ENCODE measurements at places on chromosomes 5 and 9.

DNA sequence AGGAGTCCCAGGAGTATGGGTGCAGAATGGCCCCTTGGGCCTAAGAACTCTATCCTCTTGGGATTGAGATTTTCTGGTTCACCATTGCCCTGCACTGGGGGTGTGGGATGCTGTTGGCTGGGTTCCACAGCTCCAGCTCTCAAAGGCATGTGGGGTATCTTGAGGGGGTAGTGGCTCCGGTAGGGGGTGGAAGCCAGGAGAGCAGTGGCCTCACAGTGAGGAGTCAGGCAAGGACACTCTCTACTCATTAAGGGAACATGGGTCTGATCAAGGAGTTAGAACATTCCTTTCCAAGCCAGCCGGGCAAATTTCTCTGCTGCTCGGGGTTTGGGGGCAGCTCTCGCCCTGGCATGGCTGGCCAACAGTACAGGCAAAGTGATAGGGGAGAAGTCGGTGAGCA lies 33.0 kb downstream of the LARP1 start:
- DNase-seq, result no peak

GRCh38 chr5:125409234-125409860 lies 662.9 kb upstream of the ZNF608 start:
- DNase-seq, result peak; percentile 89

DNA sequence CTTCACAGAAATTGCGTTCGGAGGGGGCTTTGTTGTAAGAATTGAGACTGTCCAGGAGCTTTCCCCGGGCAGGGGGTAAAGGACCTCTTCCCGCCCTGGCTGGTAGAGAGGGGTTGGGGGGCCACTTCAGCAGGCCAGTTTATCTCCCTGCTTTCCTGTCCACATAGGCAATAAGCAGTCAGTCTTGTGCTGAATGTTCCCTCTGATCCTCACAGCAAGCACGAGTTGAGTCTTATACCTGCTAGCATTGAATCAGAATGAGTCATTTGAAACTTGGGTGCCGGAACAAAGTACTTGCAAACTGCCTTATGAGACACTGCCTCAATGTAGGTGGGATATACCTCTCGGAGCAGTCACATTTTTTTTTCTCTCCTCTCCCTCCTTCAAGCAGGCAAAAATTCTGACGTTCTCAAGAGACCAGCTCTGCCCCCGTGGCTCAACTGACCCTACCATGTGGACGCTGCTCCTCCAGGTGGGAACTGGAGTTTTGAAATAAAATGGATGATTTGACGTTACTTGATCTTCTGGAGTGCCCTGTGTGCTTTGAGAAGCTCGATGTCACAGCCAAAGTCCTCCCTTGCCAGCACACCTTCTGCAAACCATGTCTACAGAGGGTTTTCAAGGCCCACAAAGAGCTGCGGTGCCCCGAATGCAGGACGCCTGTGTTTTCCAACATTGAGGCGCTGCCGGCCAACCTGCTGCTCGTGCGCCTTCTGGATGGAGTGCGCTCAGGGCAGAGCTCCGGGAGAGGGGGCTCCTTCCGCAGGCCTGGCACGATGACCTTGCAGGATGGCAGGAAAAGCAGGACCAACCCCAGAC lies 1.3 kb downstream of the SH3RF2 start:
- DNase-seq, result peak; percentile 47

DNA sequence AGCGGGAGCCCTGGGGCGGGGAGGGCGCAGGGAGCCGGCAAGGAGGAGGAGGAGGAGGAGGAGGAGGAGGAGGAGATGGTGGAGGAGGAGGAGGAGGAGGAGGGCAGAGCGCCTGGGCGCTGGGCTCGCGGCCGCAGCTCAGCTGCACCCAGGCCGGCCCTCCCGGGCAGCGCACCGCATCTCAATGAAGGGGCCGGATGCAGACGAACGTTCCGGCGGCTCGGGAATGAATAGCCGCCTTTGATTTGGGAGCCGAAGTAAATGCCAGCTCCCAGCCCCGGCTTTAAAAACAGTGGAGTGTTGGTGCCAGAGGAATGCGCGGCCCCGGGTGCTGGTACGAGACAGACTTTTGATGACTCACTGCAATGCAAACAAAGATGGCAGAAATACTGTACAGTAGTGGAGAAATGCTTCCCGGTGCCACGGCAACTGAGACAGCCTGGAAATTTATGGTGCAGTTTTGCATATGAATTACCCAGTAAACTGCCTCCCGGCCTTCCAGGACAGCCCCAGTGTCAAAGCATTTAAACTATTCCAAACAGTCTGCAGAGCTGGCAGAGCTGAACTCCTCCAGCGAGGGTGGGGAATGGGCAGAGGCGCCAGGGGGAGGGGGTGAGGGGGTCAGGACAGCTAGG lies 43.1 kb downstream of the NACC2 start:
- peak; percentile 98 for DNase-seq

DNA sequence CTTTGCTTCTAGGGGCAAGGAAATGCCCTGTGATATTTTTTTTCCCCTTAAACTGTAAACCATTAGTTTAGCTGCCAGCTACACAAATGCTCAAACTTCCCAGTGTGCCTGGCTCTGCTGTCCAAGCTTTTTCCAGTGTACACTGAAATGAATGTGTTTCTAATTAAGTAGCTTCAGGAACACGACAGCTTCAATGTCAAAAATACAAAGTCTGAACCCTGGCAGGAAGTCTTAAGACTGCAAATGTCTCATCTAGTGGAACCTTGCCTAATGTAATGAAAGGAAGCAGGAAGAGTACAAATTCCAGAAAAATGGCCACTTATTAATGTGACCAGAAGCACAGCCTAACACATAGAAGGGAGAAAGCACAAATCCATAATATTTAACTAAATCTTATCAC lies 255.2 kb downstream of the CRB2 start:
- DNase-seq, result peak; percentile 61

GRCh38 chr5:144356489-144356888 lies 185.8 kb downstream of the KCTD16 start:
- DNase-seq, result no peak

GRCh38 chr5:78771260-78772205 lies 123.0 kb upstream of the LHFPL2 start:
- no peak for DNase-seq

DNA sequence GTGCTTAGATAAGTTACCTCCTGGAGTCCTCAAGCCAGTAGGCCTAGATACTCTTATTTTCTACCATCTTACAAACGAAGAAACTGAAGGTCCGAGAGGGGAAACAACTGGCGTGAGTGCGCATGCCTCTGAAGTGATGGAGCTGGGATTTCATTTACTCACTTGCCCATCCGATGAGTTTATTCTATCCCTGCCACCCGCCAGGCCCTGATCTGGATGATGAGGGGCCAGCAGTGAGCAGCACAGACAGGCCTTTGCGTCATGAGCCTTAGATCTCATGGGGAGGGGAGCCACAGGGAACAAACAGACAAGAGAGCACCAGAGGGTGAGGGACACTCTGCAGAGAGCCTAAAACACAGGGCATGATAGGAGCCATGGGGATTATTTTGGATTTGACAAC lies 34.1 kb upstream of the SLC2A8 start:
- no peak for DNase-seq

- DNase-seq, result peak; percentile 66
Measured at GRCh38 chr9:34664281-34665066, 2.0 kb upstream of the CCL27 start.

DNA sequence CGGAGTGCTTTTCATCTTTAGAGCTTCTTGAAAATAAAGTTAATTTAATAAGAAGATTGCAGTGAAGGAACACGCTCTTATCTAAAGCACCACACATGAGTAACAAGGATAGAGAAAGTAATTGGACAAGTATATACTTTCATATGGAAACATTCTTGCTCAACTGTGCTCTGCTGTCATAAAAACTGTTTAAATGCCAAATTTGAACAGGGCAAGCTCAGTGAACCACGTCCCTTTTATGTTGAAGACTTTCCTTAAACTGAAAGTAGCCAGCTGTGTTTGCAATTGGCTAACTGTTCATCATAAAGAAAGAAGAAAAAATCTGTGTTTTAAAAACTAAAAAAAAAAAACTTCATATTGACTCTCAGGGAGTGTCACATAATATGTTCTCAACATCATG lies 1610.7 kb upstream of the C9orf72 start:
- DNase-seq, result no peak

GRCh38 chr9:18477121-18477660 lies 3.2 kb downstream of the ADAMTSL1 start:
- no peak for DNase-seq

- DNase-seq, result no peak
Measured at GRCh38 chr5:170630711-170631141, 126.9 kb downstream of the KCNIP1 start.

GRCh38 chr5:158898185-158899177 lies 201.2 kb downstream of the EBF1 start:
- DNase-seq, result no peak

- no peak for DNase-seq
Measured at GRCh38 chr5:151153766-151154272, 3.8 kb downstream of the ANXA6 start.

GRCh38 chr5:196350-196749 lies 5.1 kb downstream of the LRRC14B start:
- DNase-seq, result no peak

DNA sequence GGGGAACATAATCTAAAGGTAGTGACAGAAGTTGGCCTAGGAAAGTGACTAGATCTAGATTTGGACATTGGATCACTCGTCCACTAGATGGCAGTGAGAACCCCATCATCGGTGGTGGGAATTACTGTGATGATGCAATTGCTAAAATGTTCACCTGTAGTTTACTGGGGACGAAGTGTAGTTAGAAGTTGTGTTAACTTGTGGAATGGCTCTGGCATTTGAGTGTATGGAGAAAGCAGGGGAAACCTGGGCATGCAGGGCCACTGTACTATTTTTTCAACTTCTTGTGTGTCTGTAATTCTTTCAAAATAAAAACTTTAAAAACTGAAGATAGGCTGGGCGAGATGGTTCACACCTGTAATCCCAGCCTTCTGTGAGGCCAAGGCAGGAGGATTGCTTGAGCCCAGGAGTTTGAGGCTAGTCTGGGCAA lies 75.5 kb downstream of the PHAX start:
- DNase-seq, result peak; percentile 55

DNA sequence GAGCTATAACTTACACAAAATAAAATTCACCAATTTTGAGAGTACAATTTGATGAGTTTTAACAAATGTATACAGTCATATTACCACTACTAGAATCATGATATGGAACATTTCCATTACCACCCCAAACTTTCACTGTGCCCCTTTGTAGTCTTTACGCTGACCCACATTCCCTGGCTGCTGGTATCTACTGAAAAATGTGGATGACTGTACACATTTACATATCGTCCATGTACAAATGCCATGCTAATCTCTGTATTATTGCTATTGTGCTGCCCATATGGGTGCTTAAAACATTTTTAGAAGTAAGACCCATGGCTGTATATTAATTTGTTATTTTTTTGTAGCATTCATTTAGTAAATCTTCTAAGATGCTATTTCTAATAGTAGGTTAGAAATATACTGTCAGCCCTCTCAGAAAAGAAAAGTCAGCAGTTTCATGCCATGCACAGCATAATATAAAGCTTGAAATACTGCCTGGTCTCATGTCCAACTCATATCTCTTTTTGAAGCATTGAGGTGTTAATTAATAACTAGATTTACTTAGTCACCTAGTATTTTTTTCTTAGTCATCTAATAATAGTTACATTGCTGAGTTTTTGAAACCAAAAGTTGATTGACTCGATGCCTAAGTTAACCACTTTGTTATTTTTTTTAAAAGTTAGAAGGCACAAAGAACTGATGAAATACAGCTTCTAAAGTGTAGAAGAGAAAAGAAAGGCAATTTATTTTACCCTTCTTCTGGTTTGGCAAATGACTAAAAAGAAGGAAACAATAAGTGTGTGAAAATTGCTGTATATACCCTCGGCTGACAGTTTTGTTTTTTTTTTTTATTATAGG lies 188.3 kb upstream of the MEF2C start:
- no peak for DNase-seq

- no peak for DNase-seq
Measured at GRCh38 chr5:126462239-126463014, 39.2 kb downstream of the GRAMD2B start.

DNA sequence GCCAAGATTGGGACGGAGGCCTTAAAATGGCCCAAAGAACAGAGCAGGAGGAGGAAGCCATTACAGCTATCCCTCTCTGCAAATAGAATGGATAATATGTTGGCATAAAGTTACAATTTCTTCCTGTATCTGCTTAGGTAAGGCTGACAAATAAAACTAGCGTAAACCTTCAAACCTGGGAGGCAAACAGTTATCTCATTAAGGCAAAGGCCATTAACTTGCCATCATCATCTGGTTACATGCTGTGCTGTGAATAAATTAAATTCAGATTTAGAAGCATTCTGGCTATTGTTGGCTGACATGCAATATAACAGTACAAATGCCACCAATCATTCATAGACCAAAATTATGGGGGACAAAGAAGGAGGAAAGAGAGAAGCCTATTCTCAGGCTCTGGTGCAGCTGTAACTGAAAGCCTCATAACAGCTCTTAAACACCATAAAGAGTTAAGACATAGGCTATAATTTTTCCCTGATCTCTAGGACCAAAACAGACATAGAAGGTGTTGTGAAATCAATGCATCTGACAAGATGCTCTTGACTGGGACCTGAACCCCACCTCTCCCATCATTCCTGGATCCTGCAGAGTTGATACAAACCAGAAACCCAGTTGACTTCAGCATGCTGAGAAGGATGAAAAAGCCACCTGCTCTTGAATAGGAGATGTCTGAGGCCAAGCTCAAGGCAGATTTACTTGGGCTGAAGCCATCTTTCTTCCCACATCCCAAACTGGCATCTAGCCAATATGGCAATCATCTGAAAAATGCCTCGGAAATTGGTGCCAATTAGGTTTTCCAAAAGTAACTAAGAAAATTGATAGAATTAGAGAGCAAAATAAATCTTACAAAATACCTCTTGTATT lies 62.5 kb downstream of the PLCXD3 start:
- DNase-seq, result no peak

DNA sequence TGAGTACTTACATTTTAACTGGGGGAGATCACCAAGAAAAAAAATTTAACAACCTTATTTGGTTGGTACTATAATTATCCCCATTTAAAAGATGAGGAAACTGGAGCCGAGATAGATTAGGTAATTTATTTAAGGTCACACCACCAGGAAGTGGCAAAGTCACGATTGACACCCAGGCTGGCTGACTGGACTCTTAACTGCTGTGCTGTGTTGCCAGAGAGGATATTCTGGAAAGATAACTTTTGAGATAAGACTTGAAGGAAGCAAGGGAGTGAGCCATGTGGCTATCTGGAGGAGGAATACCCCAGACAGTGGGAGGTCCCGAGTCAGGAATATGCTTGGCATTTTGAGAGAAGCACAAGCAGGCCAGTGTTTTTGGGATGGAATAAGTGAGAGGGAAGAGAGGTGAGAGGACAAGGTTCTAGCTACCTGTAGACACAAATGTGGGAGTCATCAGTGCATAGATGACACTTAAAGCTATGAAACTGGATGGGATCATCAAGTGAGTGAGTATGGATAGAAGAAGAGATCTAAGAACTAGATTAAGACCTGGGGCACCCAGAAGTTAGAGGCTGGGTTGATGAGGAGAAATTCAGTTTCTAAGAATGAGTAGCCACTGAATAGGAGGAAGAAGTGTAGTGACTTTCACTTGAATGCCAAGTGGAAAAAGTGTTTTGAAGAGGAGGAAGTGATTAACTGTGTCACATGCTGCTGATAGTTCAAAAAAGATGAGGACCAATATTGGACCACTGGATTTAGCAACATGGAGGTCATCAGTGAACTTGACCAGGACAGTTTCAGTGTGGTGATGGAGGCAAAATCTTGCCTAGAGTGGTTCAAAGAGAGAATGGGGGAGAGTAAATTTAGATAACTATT lies 25.6 kb downstream of the PDE8B start:
- no peak for DNase-seq

GRCh38 chr9:75626860-75627259 lies 263.6 kb upstream of the PCSK5 start:
- no peak for DNase-seq

- no peak for DNase-seq
Measured at GRCh38 chr9:90485028-90485427, 157.6 kb downstream of the DIRAS2 start.

All from fibroblast of skin of right quadriceps (primary cell).